PC-9 (cell line): ENCODE measurements at places on chromosomes 11 and 22.

GRCh38 chr11:1150769-1151365 is 6.9 kb upstream of the MUC5AC start:
- DNase-seq, result peak; percentile 81

- DNase-seq, result no peak
Observed at GRCh38 chr11:99822846-99823565, 802.3 kb downstream of the CNTN5 start.

GRCh38 chr11:44528103-44528502 is 37.4 kb upstream of the CD82 start:
- no peak for DNase-seq

DNA sequence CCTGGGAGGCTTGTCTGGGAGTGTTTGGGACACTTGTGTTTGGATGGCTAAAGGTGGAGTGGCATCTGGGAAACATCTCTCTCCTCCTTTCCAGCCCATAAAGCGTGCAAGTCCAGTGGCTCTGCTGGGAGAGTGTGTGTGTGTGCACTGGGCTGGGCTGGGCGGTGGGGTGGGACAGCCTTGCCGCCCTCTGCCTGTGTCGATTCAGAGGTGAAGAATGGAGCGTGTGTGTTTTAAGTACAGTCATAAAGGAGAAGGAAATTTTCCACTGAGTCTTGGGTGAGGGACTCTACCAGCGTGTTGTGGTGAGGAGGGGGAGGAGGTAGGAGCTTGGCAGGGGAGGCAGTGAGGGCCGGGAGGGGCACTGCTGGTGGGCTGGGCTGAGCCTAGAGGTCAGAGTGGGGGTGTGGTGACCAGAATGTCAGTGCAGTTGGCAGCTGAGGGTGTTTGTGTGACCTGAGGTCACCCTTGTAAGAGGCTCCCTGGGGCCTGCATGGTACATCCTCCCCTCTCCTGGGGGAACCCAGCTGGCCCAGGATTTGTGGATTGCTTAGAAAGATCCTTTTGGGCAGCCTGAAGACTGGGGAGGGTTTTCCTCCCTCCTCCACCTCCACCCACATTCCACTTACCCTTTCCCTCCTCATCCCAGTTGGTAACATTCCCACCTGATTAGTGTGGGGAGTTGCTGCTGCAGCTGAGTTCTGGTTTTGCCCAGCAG is 1.7 kb downstream of the TIMP3 start:
- DNase-seq, result peak; percentile 69

GRCh38 chr11:28366549-28367346 is 258.6 kb downstream of the METTL15 start:
- no peak for DNase-seq

DNA sequence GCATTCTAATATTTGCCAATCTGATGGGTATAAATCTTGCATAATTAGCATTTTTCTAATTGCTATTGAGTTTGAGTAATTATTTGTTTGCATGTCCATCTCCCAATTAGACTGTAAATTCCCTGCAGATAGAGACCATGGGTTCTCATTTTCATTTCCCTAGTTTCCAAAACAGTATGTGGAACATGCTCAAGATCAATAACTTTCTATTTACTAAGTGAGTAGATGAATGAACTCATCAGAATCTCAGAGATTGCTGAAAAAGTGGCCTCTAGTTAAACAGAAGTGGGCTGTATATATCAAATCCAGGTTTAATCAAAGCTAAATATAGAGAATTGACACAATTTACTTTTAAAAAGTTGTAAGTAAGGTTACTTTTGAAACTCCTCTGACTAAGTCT is 138.0 kb upstream of the PGR start:
- DNase-seq, result no peak

DNA sequence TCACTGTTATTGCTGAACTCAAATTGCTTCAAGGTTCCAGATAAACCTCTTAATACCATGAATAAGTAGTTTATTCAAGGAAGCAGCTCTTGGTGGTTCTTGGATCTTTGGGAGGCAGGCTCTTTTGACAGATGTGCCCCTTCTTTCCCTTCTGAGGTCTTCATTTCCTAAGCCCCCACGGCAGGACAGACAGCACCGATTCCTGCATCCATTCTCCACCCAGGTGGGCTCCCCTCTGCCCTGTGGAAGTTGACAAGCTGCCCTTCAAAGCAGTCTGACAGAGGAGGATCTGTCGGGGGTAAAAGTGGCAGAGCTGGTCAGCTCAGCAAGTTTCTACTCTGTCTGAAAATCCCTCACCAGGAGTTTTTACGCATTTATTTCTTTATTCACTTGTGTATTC is 605.3 kb upstream of the B3GAT1 start:
- no peak for DNase-seq

DNA sequence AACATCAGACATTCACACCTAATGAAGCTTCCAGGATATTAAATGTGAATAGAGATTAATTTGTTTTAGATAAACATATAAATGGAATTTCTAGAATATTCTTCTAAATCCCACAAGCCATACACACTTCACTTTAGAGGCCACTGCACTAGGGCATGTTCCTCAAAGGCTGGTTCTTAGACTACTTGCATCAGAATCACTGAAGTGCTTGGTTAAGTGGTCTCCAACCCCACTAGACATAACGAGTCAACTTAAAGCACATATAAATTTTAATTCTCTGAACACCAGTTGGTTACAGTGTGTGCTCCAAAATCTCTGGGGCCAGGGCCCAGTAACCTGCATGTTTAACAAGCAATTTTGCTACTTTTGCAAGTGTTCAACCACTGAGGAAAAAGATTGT is 7.9 kb upstream of the ALKBH8 start:
- no peak for DNase-seq
